Stimulated activated CD4-positive, alpha-beta T cell treated with anti-CD3 and anti-CD28 coated beads, Interleukin-1b, Interleukin-23, amount 100 ng/mL, for 1 hour (primary cell): ENCODE measurements at places on chromosomes 7 and 10.

GRCh38 chr10:68403701-68404100 is 3.4 kb downstream of the RUFY2 start:
- DNase-seq = no peak

DNA sequence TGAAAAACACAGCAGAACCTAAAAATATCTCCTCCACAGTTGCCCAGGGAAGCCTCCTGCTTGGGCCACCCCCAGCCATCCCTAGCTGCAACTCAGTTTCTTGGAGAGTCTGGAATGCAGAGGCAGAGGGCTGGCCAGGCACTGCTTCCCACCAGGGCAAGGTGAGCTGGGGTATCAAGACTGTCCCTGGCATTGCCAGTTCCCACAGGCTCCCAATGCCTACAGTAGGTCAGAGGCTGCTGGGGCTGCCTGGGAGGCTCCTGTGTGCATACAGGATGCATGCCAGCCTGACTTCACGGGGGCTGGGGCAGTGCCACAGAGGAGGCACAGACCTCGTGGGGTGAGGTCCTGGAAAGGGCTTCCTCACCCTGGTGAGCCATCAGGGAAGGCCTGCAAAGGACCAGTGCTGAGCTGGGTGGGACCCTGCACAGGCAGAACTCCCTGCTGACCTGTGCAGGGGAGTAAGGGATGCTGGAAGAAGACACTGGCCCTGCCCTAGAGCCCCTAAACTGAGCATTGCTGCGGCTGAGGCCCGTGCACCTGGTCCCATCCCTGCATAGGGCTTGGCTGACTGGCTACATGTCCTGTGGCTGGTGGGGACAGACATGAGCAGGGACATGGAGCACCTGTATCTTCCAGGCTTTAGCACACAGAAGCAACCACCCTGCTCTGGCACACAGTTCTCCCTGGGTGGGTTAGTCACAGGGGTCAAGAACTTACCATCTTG is 121.9 kb upstream of the RET start:
- no peak for DNase-seq

- no peak for DNase-seq
Measured at GRCh38 chr7:5631152-5631551, 150.3 kb downstream of the RNF216 start.

- no peak for DNase-seq
Measured at GRCh38 chr7:30750683-30751650, 968 bp upstream of the INMT start.

GRCh38 chr10:5526691-5527331 is 2.0 kb downstream of the CALML3 start:
- DNase-seq = no peak

DNA sequence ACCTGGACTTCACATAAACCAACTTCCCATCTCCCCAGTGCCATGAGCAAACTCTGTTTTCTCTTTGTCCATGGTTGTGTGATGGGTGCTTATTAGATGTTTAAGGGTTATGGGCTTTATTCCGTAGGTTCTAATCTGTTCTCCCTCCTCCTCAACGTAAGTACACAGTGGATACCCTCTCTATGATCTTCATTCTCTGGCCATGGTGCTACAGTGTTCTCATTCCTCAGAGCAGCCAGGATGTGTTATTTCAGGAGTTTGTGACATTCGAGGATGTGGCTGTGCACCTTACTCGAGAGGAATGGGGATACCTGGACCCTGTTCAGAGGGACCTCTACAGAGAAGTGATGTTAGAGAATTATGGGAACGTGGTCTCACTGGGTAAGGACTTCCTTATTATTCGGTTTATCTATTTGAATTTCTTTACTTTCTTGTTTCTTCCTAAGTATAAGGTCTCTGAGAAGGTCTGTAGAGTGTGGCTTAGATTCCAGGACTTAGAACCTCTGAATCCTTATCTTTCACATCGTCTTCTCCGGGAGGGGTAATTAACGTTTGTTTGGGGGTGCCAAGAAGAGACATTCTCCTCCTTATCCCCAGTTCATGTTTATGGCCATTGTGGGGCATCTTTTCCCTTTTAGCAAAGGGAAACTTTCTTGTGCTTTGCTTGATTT is 3.8 kb downstream of the ZNF655 start:
- no peak for DNase-seq

- no peak for DNase-seq
Measured at GRCh38 chr7:99141334-99141733, 2.6 kb downstream of the SMURF1 start.

DNA sequence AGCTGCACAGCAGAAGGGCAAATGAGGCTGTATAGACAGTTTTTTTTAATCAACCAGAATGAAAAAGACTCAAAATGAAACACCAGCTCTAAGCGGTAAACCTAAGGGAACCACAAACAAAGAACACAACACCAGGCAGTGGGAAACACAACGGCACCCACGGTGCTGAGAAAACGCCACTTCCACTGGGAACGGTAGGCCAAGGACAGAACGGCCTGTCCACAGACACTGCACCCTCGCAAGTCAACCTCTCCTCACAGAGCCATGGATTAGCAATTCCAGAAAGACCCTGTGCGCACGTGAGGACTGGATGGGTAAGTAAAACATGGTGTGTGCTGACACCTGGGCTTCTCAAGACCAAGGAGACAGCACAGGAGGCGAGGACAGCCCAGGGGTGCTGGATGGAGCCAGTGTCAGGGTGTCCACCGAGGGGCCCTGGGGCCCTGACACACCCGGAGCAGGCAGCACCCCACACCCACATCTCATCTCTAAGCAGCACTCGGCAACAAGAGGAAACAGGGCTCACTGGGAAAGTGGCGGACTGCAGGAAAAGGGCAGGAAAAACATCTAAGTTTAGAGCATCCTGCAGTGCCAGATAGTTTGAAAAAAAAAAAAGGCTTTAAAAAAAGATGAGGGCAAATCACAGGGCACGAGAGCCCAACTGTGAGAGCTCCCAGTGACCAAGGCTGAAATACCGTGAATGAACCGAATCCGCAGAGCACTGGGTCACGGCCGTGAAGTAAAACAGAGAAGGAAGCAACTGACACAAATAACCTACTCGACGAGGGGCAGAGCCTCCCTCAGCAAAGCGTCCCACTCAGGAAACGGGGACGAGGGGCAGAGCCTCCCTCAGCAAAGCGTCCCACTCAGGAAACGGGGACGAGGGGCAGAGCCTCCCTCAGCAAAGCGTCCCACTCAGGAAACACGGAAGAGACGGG is 120.2 kb downstream of the MAD1L1 start:
- DNase-seq = no peak

- no peak for DNase-seq
Measured at GRCh38 chr10:84179059-84179710, 5.6 kb downstream of the GPR15LG start.

DNA sequence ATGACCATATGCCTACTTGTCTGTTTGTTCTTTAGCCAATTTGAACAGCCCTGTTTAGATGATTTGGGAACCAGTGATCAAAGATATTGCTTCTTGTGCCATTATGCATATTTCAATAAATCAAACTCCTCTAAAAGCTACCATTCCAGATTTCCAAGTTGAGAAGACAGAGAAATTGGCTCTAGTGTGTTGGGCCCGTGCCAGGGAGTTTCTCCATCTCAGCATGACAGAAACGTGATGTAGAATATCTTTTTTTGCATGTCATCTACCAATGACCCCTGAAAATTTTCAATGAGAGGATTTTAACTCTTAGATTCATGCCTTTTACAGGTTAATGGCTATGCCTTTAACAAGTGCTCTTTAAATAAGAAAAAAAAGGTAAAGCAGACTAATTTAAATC is 50.7 kb upstream of the CABCOCO1 start:
- no peak for DNase-seq

DNA sequence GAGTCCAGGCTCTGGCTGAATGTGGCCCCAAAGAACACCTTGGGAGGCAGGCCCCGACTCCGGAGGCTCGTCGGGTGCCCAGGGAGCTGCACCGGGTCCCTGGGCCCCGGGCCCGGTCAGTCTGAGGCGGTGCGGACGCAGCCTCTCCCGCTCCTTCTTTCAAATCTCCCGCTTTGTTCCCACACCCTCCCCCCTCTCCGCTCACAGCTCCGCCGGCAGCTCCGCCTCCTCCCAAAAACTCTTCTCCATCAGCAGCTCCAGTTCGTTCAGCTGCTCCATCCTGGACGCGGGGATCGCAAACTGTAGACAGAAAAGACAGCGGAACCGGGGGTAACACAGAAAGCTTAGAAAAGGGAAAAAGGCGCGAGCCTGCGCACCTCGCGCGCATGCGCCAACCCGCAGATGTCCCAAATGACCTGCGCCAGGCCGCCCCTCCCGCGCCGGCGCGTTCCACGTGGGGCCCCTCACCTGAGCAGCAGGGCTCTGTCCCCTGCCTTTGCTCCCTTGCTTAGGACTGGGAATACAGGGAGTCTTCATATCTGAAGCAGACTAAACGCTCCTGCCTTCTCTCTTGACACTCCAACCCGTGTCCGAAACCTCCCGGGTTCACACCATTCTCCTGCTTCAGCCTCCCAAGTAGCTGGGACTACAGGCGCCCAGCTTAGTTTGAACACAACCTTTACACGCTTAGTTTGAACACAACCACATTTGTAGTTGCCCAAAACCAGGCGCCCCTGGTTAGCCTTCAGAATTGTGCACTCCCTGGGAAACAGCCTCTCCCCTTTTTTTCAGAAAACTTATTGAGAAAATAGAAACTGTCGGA is at the start of gene DNA2:
TSS of gene DNA2 (minus strand) at position 388 of the 823 bp plus-strand sequence. CDS start at position 279, 109 bp downstream.
- DNase-seq = peak; percentile 52

DNA sequence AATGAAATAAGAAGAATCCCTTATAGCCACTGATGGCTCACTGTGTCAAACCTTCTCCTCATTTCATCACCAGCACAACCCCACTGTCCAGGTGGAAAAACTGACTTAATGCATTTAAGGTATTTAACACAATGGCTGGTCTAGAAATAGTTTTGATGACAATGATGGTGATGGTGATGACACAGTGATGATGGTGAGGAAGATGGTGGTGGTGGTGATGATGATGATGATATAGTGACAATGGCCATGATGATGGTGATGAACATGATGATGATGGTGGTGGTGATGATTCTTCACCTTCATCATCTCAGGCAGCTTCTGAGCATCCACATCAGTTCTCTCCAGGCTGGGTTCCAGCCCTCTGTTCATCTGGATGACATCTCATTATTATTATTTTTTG is 186.6 kb downstream of the TCERG1L start:
- DNase-seq = no peak

- DNase-seq = no peak
Measured at GRCh38 chr10:15200626-15201025, 32.1 kb upstream of the NMT2 start.

DNA sequence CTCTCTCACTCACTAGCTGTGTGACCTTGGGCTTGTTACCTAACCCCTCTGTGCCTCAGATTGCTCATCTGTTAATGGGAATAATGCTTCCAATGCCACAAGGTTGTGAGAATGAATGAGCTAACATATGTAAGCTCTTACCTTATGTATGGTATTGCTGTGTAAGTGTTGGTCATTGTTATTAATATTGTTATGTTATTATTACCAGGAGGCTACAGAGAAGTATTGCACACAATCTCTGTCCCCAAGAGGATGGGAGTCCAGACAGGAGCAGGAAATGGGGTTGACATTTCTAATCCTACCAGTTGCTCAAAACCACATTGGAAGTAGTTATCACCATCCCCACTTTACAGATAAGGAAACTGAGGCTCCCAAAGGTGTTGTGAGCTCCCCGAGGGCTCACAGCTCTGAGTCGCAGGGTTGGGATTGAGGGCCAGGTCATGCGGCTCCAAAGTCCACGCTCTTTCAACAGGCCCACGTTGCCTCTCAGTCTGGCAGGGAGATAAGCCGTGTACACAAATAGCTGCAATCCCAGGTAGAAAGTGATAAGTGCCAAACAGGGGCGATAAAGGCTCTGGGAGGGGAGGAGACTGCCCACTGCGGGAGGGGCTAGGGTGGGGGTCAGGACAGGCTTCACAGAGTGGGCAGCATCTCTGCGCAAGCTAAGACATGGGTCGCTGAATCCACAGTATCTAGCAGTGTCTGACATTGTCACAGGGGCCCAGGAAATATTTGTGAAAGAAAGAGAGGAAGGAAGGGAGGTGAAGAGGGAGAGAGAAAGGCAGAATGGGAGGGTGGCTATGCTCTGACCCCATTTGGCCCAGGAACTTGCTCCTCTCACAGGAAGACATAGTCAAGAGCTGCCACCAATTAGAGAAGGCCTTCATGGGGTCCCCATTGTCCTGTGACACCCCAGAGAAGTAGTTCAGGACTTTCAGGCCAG is 9.6 kb upstream of the ZMIZ1 start:
- DNase-seq = no peak

GRCh38 chr10:28492116-28492920 is 40.6 kb upstream of the WAC start:
- no peak for DNase-seq

- no peak for DNase-seq
Measured at GRCh38 chr10:124732931-124733570, 11.1 kb downstream of the FAM53B start.

- no peak for DNase-seq
Measured at GRCh38 chr10:68561865-68562649, 1.9 kb downstream of the TET1 start.

DNA sequence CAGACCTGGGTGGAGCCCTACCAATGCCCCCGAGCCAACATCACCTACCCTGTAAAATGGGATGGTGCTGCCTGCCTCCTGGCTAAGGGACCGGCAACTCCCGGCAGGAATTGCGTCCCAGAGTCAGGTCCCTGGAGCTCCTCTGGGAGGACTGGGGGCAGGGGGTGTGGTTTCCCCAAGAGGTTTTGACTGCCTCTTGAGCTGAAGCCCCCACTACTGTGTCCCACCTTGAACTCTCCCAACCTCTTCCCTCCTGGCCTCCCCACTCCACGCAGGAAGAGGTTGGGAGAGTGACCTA is 1.3 kb downstream of the SH2B2 start:
- no peak for DNase-seq

DNA sequence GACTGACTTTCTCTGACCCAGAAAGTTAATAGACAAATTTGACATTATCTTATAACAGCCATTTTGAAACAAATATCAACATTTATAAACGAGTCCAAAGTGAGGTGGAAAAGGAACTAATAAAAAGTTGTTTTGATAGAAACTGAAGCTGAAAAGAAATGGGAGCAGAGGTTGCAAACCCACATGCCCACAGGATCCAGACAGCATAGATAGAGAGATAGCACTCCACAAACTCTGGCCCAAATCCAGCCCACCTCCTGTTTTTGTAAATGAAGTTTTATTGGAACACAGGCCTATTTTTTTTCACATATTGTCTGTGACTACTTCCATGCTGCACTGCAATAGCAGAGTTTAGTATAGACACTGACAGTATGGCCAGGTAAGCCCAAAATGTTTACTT is 171.9 kb downstream of the PRKG1 start:
- DNase-seq = no peak

DNA sequence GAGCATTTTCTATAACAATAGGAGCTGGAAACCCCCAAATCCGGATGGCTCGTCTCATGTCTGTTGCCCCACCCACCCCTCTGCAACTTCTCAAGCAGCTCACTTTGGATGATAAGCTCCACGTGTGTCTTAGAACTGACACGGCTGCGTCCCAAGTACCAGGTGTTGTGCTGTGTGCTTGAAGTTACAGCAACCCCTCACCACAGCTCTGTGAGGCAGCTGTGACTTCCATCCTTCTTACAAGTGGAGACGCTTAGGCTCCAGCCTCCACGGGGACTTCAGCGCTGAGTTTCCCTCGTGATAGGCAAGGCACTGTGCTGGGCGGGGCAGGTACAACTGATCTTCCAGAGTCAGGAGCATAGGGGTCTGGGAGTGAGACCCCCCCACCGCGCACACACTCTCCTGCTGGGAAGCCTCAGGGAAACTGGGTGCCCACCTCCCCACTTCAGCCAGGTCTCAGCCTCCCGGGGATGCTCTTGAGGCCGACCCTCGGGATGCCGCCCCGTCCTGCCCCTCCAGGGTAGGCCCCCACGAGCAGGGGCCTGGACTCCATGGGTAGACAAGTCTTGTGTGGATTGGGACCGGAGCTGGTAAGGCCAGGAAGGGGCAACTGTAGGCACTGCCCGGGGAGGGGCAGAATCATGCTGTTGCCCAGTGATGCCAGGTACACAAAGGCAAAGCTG is 31.4 kb downstream of the EN2 start:
- DNase-seq = no peak
